Coronary artery (tissue), 2 donors: ENCODE measurements at places on chromosomes 1 and 21.

DNA sequence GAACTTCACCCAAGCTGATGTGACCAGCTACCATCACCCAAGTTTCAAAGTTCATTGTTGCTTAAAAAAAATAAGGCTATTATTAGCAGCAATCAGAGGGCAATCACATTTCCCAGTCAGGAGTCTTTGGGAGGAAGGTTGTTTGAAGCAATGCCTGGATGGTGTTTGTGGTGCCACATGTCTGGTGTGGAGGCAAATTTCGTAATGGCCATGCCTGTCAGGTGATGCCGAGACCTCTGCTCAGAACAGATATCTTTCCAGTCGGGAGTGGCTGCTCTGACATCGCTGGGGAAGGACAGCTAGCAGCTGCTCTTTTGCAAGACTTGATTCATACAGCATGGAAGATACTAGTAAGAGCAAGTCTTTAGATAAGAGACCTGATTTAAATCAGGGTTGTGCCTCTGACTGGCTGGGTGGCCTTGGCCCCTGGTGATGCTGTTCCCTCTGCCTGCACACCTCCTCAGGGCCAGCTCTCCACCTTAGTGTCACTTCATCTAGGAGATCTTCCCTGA lies 187.8 kb upstream of the JUN start:
- DNase-seq: no peak

DNA sequence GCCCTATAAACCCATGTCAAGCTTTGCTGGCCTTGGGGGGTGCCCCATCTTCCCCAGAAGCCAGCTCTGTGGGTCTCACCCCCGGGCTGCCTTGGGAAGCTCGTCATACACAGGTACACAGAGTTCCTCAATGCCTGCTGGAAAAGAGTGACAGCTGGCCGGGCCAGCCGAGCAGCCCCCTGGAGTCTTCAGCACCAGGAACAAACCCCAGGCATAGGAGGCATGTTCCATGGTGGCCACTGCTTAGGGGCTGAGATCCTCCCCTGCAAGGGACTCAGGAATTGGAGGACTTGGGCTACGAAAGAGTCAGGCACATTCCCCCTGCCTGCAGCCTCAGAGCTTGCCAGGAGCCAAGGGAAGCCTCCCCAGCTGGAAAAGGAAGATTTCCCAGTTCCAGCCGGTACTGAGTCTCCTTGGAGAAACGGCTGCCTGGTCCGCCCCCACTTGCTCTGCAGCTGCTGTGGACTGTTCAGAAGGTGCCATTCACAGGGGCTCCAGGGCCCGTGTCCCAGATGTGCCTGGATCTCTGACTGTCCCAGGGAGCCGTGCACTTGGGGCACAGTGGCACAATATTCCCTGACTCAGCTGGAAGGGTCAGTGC lies 89.5 kb downstream of the STUM start:
- DNase-seq: peak; percentile 62

- DNase-seq: no peak
Measured at GRCh38 chr1:15038232-15039016, 115.1 kb upstream of the TMEM51 start.

- DNase-seq: no peak
Measured at GRCh38 chr1:64163970-64164369, 39.5 kb upstream of the UBE2U start.

- DNase-seq: no peak
Measured at GRCh38 chr1:153941826-153942725, 4.4 kb downstream of the DENND4B start.

DNA sequence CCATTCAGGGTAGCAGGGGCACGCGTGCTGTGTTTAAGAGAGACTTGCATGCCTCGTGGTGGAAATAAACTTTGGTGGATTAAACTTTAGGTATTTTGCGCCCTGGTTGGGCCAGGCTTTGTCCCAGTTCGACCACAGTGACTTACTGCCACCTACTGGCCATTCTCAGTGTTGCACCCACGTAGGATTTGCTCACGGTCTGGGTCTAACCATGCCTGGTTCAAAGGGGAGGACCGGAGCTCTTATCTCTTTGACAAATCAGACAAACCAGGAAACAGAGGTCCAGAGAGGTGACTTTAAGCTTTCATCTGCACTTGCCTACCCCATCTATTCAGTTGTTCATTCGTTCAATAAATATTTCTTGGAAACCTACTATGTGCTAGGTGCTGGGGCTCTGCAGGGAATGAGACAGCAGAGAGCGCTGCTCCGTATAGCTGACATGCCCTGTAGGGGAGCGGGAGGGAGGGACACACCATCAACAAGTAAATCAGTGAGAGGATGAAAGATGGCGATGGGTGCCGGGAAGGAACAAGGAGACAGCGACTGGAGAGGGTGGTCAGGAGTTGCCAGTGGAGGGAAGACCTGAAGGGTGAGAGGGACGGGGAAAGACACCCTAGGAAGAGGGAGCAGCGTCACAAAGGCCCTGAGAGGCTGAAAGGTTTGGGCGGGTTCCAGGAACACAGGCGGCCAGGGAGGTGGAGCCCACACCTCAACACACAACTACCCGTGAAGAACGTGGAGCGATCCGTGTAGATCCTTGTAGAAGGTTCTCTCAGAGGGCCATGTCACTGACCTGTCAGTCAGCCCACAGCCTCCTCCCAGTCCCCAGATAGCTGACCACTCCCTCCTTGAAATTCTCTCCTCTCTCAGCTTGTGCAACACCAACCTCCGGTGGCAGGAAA lies 27.2 kb upstream of the TINAGL1 start:
- DNase-seq: no peak

GRCh38 chr1:6163191-6163972 lies 16.7 kb downstream of the CHD5 start:
- no peak for DNase-seq

DNA sequence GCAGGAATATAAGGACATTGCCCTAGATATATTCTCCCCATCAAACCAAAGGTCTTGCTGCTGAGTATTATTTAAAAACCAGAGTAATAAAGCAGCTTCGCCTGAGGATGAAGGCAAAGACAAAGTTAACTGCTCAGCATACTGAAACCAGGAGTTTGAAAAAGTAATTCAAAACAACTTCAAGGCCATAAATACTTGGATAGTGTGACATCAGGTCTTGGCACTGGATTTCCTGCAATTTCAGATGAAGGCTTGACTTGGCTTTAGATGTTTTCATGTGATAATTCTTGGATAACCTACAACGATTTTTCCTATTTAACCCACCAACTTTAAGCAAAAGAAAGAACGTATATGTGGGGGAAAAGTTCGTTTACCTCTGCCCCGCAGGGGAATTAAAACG lies 10.6 kb downstream of the SOD1 start:
- DNase-seq: no peak

DNA sequence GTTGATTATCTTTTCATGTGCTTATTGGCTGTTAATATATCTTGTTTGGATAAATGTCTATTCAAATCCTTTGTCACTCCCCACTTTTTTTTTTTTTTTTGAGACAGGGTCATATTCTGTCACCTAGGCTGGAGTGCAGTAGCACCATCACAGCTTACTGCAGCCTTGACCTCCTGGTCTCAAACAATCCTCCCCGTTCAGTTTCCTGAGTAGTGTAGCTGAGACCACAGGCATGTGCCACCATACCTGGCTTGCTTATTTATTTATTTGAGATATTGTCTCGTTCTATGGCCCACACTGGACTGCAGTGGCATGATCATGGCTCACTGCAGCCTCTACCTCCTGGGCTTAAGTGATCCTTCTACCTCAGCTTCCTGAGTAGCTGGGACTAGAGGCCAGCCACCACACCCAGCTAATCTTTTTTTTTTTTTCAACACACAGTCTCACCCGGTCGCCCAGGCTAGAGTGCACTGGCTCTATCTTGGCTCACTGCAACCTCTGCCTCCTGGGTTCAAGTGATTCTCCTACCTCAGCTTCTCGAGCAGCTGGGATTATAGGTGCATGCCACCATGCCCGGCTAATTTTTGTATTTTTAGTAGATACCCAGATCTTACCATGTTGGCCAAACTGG lies 13.9 kb upstream of the MYCL start:
- no peak for DNase-seq

DNA sequence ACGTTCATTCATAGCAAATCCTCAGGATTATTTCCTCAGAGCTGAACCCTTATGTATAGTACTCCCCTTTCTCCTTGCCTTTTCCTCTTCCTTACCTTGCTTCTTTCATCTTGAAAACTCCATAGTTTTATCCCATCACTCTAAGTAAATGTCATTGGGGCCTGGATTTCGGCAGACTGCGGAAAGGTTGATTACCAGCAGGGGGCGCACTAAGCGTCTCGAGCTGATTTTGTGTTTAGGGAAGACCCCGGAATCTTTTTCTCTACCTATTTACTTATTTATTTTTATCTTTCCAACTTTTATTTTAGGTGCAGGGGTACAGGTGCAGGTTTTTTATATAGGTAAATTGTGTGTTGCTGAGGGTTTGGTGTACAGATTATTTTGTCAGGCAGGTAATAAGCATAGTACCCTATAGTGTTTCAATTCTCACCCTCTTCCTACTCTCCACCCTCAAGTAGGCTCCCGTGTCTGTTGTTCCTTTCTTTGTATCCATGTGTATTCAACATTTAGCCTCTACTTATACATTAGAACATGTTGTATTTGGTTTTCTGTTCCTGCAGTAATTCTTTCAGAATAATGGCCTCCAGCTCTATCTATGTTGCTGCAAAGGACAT lies 11.4 kb upstream of the MTARC1 start:
- no peak for DNase-seq

GRCh38 chr1:86062453-86062852 lies 94.1 kb downstream of the COL24A1 start:
- DNase-seq: no peak

DNA sequence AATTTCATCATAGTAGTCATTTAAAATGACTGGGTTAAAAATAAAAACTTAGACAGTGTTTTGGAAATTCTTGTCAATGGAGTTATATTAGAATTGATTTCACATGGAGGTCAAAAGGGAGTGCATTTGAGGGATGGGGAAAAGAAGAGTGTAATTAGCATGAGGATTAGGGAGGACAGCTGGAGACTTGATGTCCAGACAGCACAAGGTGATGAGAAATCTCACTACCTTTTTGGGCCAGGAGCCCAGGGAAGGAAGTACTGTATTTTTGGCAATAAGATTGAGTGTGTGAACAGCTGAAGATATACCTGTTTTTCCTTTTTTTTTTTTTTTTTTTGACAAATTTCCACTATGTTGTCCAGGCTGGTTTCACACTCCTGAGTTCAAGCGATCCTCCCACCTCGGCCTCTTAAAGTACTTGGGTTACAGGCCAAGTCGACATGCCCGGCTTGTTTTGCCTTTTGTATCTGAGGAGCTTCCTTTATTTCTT lies 163.6 kb downstream of the PAPPA2 start:
- no peak for DNase-seq

- no peak for DNase-seq
Measured at GRCh38 chr1:3534803-3535637, 76.3 kb downstream of the MEGF6 start.

DNA sequence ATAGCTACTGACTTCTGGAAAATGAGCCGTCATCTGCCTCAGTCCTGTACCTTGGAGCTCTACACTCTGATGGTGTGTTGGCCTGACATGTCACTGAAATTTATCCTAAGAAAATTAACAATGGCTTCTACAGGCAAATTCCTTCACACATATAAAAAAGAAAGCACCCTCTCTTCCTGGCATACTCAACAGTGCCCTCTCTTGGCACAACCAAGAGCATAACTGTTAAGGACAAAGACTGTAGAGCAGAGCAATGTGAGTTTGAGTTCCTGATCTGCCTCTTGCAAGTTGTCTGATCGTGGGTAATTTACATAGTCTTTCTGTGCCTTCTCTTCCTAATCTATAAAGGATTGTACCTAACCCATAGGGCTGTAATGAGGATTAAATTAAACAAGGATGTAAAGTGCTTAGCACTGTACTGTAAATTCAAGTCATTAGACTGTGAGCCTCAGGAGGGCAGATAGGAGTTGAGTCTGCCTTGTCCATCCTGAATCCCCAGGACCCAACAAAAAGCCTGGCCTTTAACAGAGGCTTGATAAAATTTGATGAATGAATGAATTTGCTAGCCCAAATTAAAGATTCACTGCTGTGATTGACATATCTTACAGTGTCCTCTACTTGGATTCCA lies 83.5 kb downstream of the SYF2 start:
- no peak for DNase-seq

- DNase-seq: no peak
Measured at GRCh38 chr1:66288048-66288447, 245.9 kb upstream of the SGIP1 start.

DNA sequence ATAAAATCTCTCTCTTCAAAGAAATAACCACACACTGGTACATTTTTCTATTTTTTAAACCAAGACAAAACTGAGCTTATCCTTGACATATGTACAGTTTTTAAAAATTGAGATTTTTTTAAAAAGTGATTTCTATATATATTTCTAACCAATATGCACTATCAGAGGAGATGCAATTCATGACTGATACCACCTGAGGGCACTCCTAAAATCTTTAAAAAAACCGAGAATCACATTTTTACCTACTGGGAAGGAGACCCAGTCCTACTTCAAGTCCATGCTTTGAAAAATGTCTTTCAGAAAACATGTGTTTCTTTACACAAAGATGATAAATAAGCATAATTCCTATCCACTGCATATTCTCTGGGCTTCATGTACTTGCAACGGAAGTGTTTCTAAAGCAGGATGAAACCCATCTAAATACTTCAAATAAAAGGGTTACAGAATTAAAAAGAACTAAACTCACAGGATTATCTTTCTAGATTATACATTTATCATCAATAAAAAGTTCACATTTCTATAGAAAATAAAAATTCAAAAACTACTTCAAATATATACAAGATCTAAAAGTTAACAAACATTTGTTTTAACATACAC lies 98.6 kb downstream of the ENAH start:
- DNase-seq: no peak

DNA sequence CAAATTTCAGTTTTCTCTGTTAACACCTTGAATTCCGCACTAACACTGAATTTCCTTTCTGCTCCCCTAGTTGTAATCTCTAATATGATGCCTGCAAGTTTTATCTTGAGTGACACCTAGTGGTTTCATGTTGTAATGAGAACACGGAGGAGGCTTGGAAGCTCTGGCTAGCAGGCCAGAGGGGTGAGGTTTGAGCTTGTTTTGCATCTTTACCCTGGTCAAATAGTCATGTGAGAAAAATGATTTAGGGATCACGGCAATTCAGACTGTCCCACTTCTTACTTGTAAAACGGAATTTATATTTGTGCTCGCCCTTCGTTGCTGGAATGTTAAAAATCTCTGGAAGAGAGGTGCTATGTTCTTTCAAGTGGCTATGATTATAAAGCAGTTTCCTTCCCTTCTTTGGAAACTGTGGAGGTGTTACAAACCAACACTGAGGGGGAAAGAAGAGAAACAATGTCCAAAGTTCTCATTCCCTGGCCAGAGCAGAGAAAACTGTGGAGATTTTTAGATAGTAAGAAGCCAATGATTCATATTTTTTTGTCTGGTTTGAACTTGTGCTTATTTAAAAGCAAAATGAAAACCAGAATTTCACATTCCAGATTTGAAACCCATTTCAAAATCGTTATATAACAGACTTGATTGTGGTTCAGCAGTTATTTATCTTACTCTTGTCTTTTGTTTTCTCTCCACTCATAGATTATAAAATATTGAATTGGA lies 5.3 kb upstream of the MROH9 start:
- no peak for DNase-seq

DNA sequence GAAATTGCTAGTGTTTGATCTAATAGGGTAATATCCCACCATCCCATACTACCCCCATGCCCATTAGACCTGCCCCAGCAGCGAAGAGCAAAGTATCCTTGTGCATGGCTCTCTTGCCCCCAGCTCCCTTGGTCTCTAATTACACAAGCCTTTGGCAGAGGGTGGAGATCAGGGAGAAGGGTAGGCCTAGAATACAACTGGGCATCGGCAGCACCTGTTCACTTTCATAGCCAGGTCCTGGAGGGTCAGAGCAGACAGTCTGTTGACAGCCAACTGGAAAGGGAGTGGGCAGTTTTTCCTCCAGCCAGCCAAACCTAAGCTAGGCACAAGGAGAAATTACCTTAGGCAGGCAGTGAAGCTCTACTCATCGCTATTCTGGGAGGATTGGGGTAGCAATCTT lies 2.7 kb upstream of the PIGC start:
- DNase-seq: no peak
